ENCODE measurements at places on chromosomes 2 and 18.

GRCh38 chr2:70939839-70940580 lies 4.3 kb downstream of the ATP6V1B1 start:
- DNase-seq, result peak; percentile 47

DNA sequence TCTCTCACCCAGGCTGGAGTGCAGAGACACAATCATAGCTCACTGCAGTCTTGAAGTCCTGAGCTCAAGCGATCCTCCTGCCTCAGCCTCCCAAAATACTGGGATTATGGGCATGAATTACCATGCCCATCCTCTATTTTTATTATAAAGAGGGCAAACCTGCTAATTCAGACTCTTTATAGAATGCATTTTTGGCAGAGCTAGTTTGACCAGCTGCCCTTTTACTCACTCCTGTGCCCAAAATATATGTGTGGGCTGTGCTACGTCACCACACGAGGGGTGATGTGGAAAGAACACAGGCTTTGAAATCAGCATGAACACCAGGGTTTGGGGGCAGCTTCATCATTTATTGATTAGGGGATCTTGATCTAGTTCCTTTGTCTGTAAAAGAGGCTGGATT lies 137.8 kb downstream of the CLIP4 start:
- no peak for DNase-seq

DNA sequence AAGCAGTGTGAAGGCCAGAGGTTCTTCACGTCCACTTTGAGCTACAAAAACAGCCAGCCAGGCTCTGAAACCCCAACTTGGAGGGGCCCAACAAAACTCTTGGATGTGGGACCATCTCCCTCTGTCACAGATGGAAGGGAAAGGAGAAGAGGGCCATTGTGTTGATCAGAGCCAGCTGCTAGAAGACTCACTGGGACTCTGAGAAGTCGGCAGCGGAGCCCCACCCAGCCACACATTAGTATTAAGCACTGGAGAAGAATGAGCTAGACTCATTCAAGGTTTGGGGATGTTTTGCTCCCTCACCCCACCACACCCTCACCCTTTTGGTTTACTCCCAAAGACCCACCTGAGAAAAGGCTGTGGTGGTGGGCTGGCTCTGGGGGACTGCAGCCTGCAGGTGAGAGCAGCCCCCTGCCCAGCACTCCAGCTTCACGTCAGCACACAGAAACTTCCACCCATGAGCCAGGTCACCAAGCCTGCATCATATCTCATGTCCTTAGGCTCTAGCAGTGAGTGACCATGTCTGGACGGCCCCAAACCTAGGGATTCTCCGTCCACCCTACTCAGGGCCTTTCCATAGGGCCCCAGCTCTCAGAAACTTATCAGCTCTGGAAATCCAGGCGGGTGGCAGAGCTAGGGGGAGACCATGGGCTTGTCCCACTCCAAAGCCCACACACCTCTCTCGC lies 12.6 kb downstream of the TEX51 start:
- no peak for DNase-seq

GRCh38 chr2:1147873-1148612 lies 197.4 kb downstream of the SNTG2 start:
- no peak for DNase-seq

- no peak for DNase-seq
Measured at GRCh38 chr18:75209951-75210258, 692 bp upstream of the TSHZ1 start.

DNA sequence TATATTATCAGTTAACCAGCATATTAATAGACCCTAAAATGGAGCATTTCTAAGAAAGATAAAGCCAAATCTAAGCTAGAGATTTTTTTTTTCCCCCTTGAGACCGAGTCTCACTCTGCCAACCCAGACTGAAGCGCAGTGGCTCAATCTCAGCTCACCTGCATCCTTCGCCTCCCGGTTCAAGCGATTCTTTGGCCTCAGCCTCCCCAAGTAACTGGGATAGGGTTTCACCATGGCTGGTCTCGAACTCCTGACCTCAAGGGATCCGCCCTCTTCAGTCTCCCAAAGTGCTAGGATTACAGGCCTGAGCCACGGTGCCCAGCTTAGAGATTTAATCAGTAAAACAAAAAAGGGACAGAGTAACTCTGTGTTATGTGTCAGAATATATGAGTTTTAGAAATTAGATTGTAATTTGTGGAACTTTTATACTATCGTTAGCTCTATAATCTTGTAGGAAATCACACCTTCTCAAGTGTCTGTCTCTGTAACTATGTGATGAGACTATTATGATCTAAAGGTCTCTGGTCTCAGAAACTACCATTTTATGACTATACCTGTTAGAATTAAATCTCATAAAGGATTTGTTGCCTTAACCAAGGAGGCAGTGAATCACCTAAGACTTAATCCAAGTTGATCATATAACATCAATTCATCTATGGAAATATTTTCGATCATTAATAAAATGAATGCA lies 34.0 kb downstream of the YWHAQ start:
- DNase-seq, result no peak

- no peak for DNase-seq
Measured at GRCh38 chr2:101714118-101714517, 16.6 kb downstream of the MAP4K4 start.

DNA sequence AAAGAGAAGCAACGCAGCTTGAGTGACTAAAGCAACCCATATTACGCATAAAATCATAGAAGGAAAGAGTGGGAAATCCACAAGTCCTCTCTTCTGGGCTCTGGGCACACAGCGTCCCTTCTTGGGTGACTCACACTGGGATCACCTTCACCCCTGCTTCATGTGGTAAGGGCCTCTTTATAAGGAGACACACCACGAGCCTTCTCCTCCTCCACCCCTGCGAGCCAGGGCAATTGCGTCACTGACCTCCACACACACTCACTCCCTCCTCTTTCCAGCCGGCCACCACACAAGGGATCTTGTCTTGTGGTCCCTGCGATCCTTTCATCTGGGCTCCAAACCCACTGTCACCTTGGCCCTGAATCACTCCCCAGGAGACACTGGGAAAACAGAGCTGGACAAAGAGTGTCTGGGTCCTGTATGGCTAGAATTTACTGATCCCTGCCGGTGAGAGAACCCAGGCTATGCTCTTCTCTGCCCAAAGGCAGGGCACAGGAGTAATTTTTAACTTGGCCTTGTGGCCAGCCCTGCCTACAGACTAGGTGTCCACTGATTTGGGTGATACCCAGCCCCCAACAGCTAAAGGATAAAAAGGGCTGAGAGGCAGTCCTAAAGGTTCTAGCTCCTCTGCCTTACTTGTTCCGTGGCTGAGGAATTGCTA lies 35.3 kb downstream of the NHEJ1 start:
- no peak for DNase-seq

- DNase-seq, result peak; percentile 85
Measured at GRCh38 chr2:219175928-219176817, 552 bp downstream of the CNPPD1 start.

GRCh38 chr2:30089171-30089570 lies 57.6 kb upstream of the YPEL5 start:
- no peak for DNase-seq

DNA sequence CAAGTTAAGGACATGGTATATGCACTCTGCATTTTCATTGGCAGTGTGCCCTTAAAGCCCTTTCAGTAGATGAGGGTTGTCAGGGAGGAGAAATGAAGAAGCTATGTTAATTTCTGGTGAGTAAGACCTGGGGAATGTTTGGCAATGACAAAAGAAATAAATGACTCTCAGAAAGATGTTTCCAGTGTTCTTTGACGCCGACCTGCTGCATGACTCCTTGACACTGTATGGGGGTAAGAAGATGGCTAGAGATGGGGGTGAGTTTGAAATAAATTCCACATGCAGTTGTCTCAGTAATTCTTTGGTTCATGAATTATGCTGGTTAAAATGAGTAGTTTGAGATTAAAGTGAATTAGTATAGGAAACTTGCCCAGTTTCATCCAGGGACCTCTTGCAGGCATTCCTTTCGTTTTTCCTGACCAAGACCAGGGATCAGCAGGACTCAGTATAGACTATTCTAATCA lies 5.9 kb downstream of the CCDC121 start:
- no peak for DNase-seq

- no peak for DNase-seq
Measured at GRCh38 chr2:134282629-134283400, 28.9 kb downstream of the MGAT5 start.

DNA sequence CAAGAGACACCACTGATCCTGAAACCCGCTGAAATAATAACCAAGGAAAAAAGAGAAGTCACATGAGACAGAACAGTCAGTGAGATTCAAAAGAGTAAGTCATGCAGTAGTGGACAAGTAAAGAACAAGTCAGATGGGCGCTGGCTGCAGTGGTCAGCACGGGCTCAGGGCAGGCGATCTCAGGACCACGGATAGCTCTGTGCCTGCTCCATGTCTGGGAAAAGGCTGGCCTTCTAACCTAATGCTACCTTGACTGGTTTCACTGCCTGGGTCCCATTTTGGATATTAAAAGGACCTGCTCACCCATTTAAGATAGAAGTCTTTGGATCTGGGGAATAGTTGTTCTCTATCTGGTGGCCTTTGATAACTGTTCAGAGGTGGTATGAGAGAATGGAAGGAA lies 61.7 kb upstream of the LCLAT1 start:
- no peak for DNase-seq

GRCh38 chr2:163887182-163887581 lies 151.4 kb upstream of the FIGN start:
- DNase-seq, result no peak

GRCh38 chr2:85787981-85788340 lies 34.2 kb downstream of the ATOH8 start:
- peak; percentile 63 for DNase-seq

- no peak for DNase-seq
Measured at GRCh38 chr2:204255526-204255925, 289.7 kb upstream of the PARD3B start.
